ENCODE measurements at places on chromosomes 1 and 21.
A peak's percentile ranks its signal among the peaks of the same experiment; 100 is the strongest.

DNA sequence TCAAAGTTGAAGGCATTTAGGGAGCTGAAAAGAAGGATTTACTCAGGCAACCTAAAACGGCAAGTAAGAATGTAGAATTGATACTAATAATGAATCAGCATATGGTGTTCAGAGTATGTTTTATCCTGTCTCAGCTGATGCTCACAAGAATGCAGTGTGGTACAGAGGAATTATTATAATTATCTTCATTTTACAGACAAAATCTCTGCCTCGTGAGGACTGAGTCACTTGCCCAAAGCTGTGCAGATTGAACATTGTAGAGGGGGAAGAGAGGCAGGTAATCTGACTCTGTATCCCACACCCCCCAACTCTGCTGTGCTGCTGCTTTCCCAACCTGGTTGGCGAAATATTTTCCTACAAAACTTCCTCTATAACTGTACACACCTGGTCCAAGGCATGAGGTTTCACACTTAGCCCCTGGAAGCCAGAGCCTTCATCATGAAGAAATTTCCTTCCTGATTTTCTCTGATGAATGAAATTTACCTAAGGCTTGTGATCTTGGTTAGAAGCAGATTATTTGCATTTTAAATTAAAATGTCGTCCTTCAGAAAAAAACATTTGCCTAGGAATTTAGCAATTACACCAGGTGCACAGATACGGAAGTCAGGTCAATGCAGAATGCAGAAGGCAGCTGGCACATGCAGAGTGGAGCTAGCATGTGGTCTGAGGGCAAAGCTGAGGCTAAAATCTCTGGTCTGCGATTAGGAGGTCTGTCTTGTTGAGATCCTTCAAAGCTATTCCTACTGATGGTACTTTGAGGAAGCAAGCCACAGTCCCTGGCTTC, 52.8 kb downstream of the DPT start:
- DNase-seq: no peak

GRCh38 chr1:94120991-94121390, at the start of gene ABCA4:
ABCA4 (minus strand) TSS chr1:94121148; CDS start chr1:94121045, 103 bp downstream.
- DNase-seq: no peak

GRCh38 chr1:8481650-8482380, 163.9 kb downstream of the SLC45A1 start:
- no peak for DNase-seq

DNA sequence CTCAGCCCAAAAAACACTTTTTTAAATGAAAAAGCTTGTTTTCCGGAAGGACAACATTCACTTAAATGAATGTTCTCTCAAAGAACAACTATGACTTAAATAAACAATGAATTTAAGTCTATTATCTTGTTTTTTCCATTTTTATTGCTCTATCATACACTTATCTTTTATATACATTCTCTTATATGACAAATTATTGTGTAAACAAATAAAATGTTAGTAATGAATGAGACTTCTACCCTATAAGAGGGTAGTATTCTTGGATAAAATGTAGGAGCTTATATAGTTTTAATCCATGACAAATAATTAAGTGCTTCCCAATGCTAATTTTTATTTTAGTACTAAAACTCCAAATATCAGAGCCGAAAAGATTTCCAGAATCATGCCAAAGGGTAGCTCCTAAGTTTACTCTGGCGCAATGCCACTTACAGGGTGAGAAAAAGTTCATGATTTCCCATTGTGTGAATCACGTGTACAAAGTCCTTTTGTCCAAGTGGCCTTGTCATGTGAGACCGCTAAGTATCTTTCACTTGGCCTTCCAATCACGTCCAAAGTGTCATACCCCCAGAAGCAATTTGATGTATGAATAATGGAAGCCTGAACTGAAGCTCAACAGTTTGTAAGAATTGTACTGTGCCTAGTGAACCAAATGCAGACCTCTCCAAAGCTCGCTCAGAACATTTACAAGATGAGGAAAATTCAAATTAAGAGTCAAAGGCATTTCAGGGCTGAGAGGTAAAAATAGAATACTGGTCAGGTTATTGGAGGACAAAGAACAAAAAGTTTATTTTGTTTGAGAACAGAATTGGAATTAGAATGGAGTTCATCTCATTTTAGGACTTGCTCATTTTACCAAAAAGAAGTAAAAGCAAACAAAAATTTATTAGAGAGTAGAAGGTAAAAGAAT, 56.6 kb upstream of the C1orf21 start:
- DNase-seq: no peak

GRCh38 chr1:80457409-80457808, 1343.3 kb upstream of the ADGRL2 start:
- no peak for DNase-seq

DNA sequence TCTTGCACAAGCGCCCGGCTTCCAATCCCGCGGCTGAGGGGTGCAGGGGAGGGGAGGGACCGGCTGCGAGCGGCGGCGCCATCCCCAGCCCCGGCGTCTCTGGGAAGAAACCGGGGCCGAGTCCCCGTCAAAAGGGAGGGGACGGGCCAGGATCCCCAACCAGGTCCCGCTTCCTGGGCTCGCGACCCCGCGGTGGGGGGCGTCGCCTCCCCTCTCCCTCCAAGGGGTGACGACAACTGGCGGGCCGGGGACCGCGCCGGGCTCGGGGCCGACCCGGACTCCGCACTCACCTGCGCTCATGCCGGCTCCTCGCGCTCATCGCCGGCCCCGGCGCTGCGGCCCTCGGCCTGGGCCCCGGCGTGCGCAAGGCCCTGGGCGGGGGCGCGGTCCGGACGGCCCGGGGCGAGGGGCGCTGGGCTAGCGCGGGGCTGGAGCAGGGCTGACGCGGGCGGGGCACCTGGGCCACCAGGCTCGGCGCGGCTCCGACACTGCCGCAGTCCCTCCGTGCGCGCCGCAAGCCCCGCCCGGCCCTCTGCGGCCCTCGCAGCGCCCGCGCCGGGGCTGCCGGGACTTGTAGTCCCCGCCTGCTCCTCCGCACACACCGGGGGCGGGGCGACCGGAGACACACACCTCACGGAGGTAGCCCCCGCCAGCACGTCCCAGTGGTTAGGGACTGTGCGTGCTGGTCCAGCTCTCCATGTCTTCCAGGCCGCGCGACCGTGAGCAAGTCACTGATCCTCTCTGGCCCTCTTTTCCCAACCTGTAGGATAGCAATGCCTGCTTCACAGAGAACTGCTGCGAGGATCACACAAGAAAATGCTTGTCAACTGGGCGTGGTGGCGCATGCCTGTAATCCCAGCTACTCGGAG, at the start of gene ATP13A2:
Gene ATP13A2, minus strand, starts transcription at position 490 of the 869 bp plus-strand sequence. Its CDS starts 190 bp downstream, at position 300.
- DNase-seq: peak; percentile 75

DNA sequence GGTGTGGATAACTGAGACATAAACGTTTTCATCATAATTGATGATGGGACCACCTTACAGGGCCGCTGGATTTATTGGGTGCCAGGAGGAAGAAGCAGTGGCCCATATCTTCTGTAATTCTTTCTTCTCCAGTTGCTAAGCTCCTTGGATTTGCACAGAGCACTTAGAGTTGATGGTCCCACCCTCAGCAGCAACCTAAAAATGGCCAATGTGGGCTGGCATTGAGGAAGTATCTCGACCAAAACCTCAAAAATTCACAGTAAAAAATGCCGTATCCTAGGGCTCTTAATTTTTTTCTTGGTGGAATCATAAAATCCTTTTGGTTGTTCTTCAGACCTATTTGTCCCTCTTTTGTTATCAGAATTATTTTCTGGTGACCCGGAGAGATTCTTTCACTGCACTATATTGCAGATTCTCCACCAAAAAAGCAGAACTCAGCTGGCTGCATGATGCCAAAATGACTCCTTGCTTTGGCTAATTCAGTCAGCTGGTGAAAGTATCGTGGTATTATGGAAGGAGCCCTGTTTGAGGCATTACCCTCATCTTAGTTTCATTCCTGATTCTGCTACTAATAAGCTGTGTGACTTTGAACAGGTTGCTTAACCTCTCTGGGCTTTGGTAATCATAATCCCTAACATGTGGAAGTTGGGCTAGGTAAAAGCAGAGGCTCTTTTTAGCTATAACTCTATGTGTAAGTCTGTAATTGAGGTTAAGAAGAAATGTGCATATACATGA, 27.6 kb downstream of the KIRREL1 start:
- DNase-seq: peak; percentile 54

Data from inflammatory macrophage (primary cell).